Activated CD4-positive, CD25-positive, alpha-beta regulatory T cell treated with anti-CD3 and anti-CD28 coated beads, Interleukin-2, amount 50 U/mL, for 72 hours (primary cell): ENCODE measurements at places on chromosomes 5 and 9.

DNA sequence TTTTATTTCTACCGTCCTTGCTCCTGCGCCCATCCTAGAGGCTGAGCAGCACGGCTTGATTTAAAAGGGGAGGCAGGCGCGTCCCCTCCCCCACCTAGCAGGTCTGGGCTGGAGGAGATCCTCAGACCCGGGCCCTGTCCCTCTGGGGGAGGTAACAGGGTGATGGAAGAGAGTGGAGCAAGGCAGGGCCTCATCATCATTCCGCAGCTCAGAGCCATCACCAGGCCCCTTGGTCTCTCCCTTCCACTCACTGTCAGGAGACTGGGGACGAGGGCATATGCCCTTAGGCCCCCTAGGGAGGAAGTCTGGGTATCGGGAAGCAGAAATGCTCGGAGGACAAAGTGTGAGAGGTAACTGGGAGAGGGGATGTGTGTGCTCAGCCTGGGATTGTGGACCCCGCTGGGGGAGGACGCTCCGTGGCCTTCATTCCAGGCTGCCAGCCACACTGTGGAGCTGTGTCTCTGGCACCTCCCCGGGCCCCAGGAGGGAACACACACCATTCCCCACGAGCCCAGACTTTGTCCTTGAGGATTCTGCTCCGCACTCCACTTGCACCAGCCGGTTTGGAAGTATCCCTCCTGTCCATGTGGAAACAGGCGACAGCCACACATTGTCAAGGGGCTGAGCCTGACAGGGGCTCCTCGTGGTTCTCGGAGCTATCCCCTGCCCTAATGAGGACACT lies 761 bp downstream of the REEP2 start:
- DNase-seq = no peak

DNA sequence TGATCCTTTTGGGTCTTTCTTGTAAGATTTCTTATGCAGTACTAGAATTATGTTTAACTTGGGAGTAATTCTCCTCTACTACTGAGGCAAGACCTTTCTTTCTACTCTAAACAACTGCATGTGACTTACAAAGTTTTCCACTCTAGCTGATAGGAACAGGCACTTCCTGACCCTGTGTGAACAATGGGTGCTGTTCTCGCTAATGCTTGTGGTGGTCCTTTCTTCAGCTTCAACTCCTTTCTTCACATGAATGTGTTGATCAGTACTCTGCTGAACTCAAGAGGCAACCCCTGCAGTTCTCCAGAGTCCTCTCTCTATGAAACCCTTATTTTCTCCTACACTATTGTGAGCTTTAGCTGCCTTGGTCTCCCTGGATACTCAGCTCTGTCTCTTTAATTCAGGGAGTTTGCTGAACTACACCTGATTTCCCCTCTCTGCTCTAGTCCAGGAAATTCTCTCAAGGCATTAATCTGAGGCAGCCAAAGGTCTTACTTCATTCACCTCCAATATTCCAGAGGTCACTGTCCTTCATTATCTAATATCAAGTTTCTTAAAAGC lies 484.6 kb upstream of the PIK3R1 start:
- no peak for DNase-seq

DNA sequence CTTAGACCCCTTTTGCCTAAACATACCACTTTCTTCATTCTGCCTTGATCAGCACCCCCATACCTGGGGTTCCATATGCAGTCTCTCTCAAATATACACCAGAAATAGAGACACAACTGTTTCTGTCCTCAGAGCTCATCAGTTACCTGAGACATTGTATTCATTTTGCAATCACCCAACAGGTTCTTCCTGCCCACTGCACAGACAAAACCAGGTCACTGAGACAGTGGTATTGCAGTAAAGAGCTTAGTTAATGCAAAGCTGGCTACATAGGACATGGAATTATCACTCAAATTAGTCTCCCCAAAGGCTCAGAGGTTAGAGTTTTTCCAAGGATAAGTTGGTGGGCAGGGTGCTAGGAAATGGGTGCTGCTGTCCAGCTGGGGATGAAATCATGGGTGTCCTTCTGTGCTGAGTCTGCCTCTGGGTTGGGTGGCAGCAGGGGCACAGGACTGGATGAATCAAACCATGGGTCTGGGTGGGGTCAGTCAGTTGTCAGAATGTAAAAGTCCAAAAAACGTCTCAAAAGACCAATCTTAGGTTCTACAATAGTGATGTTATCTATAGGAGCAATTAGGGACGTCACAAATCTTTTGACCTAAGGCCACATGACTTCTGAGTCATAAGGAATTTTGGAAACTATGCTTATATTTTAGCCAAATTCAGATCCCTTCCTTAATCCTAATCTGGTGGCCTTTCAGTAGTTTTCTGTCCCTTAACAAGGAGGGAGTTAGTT lies 41.0 kb downstream of the KCNV2 start:
- DNase-seq = no peak

- DNase-seq = no peak
Measured at GRCh38 chr9:122900791-122901190, 4.4 kb downstream of the RC3H2 start.

DNA sequence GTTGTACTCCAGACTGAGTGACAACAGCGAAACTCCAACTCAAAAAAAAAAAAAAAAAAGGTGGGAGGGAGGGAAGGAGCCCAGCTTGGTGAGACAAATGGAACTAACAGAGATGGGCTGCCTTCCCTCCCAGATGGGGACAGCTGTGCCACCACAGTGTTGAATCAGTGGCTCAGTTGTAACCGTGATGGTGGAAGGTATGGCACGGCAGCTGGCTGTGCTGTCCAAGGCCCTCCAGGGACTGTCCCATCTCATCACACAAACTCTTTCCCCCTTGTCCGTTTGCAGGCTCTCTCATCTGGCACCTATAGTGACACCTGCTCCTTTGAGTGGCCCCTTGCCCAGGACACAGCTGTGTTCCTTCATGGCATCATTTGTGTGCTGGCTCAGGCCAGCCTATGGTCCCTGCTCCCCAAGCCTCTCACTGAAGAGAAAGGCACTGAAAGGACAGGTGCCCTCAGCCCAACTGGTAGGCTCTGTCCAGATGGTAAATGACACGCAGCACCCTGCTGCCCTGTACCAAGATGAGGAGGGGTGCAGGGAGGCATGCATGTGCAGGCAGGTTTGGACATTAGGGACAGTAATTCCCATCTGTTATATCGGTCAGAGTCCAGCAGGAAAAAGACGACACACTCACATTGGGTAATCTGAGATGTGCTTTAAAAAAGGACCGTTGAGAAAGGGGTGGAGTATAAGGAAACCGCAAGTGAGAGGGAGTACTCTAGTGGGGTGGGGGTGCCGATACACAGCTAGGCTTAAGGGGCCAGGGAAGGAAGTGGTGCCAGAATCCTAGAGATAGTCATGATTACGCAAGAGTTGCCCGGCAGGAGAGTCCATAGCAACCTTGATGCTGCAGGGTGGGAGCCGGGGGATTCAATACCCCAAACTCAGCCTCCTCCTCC lies 4.3 kb downstream of the SMIM33 start:
- DNase-seq = no peak

DNA sequence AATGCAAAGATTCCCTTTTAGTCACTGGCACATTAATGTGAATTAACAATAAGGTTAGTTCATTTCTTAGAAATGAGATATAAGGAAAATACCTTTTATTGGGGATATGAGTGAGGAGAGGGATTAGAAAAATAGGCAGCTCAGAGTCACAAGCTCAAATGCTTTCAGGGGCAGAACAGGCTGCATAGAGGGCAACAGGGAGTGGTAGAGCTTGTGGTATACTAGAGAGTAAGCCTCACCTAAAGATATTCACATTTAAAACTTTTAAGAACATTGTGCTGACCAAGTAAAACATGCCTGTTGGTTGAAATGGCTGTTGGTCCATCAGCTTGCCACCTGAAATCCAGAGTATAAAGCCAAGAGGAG lies 34.7 kb downstream of the ZNF474 start:
- no peak for DNase-seq

GRCh38 chr5:172505845-172506244 lies 51.5 kb upstream of the SH3PXD2B start:
- DNase-seq = no peak

- no peak for DNase-seq
Measured at GRCh38 chr5:90131383-90132133, 278.0 kb downstream of the CETN3 start.

DNA sequence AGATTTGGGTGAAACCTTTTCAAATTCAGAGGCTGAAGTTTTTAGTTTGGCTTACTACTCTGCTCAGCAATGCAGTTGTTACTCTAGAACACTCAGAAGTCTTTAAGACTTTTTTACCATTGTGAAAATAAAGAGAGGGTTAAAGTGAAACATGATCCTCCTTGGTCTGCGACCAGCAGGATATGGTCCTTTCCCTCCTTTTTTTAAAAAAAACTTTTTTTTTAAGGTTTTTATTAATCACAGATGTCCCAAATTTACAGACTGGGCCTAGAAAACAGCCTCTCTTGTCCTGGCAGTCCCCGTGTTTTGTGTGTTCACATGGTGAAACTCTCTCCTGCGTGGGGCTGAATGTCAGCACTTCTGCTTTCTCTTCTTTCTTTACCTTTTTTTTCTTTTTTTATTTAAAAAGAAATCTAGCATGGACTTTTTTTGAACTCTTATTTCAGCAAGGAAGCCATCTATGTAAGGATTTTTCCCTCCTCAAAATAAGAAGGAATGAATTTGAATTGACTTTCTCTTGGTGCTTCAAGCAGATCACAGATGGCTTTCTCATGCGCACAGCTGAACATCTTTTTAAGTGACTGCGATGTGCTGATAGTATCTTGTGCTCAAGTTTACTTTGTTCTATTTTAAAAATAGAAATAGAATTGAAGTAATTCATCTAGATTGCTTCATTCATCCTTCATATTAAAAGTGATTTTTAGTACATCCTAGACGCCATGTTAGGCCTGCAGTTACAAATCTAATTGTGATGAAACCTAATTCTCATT lies 128.7 kb upstream of the OTULINL start:
- DNase-seq = no peak

DNA sequence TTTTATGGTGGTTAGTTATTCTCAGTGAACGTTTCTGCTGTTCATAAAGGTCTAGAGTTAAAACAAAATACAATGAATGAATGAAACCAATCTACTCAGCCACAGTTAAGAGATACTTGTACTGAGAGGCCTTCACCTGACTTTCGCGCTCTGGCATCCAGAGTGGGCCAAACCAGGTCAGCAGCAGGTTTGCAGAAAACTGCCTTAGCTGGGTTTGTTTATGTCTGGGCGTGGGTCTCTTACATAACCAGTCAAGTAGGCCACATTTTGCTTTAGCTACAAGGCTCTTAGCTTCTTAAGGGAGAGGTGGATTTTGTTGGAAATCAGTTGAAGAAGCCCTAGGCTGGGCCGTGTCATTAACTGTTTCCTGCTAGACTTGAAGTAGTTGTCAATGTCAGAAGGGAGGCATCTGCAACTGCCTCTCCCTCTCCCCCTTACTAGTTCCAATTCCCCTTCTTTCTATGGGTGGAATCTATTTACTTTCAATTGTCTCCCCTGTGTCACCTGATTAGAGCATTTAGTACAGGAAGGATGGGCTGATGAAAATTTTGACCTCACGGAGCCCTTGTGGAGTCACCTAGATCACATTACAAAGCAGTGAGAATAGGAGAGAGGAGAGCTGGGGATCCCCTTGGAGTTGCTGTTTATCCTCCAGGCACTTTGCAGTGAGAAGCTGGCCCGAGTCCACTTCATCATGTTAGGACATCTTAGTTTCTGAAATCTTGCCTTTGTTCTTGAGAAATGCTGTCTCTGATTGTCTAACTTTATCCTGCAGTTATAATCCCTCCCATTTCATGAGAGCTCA lies 200.5 kb downstream of the ARHGEF28 start:
- DNase-seq = no peak

GRCh38 chr9:7653262-7653661 lies 146.3 kb downstream of the DMAC1 start:
- no peak for DNase-seq

DNA sequence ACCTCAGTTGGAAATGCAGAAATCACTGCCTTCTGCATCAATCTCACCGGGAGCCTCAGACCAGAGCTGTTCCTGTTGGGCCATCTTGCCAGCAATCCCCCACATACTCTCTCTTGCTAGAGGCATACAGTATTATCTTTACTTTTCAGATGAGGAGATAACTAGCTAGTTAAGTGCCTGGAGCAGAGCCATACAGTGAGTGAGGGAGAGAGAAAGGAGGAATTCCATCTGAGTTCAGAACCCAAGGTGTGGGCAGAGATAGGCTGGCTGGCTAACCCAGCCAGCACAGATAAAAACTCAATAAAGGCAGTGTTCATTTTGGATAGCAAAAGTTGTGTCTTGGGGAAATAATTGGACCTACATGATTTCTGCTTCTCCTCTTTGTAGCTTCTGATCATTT lies 268.0 kb upstream of the KIF2A start:
- DNase-seq = no peak

DNA sequence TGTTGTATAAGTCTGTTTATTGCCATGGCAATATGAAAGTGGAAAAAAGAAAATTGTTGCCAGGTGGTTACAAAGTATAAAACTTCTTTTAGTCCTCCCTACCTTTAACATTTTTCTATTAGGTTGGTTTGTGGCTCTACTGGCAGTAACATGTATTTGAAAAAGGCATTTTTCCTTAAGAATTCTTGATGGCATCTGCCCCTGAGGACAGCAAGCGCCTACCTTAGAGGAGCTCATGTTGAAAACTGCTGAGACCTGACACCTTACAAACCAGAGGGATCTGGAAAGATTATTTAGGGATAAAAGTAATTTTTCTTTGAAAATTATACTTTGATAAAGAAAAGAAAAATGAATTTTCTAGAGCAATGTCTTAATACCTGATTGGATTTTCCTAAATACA lies 208.1 kb downstream of the CAVIN4 start:
- no peak for DNase-seq

DNA sequence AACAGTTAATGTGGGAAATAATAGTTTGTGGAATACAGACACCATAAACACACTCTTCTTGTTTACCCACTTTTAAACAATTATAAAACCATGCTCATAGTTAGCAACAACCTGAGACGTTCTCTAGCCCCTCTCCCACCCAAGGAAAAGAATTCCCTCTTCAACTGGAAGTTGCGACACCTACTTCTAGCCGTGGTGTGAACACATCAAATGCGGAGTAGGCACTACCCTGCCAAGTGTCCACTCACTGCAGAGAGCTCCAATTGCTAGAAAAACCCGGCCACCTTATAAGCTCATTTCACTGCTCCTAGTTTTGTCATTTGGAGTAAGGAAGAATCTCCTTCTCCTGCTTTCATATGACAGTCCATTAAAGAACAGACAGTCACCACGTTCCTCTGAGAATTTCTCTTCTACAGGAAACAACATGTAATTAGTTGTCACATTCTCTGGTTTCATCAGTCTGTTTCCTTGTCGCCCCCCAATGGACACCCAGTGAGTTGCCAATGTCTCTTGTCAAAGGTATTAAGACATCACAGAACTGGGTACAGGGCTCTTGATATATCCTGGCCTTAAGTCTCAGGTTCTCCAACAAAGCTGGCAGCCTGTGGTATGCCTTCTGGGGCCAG lies 47.3 kb downstream of the PRLR start:
- no peak for DNase-seq

GRCh38 chr9:122468735-122469134 lies 9.0 kb downstream of the OR1J1 start:
- DNase-seq = no peak
